Jurkat, Clone E6-1 (cell line): ENCODE measurements at places on chromosomes 7 and 10.

- DNase-seq, result no peak
These were observed 67.6 kb downstream of the JAZF1 start for GRCh38 chr7:28112883-28113540.

- no peak for DNase-seq
These were observed 1.6 kb upstream of the SEPHS1 start for GRCh38 chr10:13349463-13350274.

DNA sequence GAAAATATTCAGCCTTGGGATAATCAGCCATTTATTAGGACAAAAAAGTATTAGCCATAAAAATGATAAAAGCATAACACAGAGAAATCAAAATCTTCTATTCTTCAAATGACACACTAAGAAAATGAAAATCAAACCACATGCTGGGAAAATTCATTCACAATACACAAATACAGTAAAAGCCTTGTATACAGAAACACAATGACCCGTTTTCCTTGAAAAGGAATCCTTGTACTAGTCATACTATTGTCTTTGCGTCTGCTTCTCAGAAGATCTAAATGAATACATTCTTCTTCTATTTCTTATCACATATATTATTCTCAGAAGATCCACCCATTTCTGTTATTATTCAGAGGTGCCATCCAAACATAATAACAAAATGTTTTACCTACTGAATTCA, 749.1 kb downstream of the CNTNAP2 start:
- DNase-seq, result no peak

GRCh38 chr7:151484971-151485707, 34.6 kb downstream of the RHEB start:
- no peak for DNase-seq

- no peak for DNase-seq
These were observed 1435.2 kb downstream of the REEP3 start for GRCh38 chr10:64956441-64956840.

- DNase-seq, result peak; percentile 55
These were observed 41.1 kb upstream of the STMP1 start for GRCh38 chr7:135620980-135621850.

GRCh38 chr10:60870803-60871202, 73.2 kb downstream of the RHOBTB1 start:
- no peak for DNase-seq

DNA sequence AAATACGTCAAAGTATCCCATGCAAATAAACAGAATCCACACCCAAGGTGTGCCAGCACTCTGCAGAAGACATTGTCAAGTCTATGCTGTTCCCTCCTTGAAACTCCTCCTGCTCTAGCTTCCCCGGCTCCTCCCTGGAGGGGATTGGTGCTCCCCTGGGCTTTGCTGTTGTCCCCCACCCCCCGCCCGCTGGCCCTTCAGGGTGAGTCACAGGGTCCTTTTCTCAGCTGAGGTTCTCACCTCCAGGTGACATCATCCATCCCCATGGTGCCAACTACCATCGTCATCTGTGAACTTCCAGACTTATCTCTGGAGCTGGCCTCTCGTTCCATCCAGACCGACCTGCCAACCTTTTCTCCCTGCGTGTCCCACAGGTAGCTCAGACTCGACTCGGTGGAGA, 77.0 kb downstream of the ITIH5 start:
- no peak for DNase-seq

DNA sequence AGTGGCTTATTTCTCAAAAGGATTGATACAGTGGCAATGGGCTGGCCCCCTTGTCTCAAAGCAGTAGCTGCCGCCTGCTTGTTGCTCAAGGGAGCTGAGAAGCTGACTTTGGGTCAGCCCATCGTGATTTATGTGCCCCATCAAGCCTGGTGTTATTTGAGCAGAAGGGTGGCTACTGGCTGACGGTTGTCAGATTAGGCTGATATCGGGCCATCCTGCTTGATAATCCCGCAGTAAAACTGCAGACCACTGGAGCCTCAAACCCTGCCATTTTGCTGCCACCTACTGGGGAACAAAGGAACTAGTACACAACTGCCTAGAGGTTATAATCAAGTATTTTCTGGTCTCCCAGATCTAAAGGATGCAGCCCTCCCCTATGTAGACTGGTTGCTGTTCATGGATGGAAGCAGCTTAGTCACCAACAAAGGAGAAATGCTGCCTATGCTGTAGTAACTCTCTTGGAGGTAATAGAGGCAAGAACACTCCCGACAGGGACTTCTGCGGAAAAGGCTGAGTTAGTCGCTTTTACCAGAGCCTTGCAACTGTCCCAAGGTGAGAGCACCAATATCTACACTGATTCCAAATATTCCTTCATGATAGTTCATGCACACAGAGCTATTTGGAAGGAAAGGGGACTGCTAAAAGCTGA, 65.9 kb upstream of the ZNF92 start:
- DNase-seq, result peak; percentile 56

DNA sequence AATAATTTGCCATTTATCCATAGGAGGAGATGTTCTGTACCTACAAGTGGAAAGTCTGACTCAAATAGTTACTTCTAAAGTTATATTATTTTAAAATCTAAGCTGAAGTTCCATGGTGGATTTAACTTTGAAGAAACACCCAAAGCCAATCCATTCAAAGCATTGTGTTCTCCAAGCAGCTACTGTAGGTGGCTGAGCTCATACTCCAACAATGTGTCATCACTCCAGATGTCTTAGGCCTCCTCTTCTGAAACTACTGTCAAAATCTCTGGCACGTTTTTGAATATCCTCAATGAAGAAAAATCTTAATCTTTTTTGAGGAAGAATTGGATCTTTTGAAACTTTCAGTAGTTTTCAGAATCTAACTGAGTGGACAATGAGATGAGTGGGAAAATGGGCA, 169.1 kb downstream of the PTEN start:
- DNase-seq, result no peak

DNA sequence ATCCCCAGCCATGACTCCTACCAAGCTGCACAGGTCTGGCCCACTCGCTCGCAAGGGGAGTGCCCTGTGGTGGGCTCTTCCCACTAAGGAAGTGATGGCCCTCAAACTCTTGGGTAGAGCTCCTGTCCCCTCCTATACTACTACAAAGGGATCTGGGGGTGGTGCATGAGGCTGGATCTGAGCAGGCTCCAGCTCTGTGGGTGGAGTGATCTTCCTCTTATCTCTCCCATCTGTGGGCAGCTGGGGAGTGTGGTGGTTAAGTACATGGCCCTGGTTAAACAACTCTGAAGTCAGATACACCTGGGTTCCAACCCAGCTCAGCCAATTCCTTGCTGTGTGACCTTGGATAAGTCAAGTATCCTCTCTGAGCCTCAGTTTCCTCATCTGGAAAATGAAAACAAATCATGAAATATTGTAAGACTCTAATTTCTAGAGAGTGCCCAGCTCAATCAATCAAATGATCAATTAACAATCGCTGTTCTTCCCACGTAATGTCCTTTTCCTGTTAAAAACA, 17.4 kb downstream of the DDIT4 start:
- DNase-seq, result peak; percentile 94

GRCh38 chr7:102095321-102096011, 191.2 kb upstream of the SH2B2 start:
- no peak for DNase-seq

DNA sequence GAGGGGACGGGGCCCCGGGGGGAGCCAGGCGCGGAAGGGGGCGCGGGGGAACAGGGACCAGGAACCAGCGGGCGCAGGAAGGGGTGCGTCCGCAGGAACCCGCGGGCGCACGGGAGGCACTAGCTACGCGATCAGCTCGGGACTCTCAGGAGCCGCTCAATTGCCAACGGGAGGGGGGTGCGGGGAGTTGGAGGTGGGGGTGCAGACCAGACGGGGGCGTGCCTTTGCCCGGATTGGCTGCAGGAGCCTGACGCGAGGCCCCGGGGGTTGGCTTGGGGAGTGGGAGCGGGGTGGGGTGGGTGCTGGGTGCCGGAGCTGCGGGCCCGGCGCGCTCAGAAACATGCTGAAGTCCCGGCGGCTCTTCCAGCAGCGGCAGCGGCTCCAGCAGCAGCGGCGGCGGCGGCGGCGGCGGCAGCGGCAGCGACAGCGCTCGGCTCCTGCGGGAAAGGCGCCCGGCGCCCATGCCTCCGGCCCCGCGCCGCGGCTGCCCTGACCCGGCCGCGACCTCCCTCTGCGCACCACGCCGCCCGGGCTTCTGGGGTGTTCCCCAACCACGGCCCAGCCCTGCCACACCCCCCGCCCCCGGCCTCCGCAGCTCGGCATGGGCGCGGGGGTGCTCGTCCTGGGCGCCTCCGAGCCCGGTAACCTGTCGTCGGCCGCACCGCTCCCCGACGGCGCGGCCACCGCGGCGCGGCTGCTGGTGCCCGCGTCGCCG, at the start of gene ADRB1:
TSS of gene ADRB1 (plus strand) at position 335 of the 715 bp plus-strand sequence. CDS start at position 602, 267 bp downstream.
- peak; percentile 88 for DNase-seq

- DNase-seq, result no peak
These were observed 55.0 kb upstream of the PRR15 start for GRCh38 chr7:29508608-29509007.

- DNase-seq, result no peak
These were observed 55.7 kb downstream of the TMEM209 start for GRCh38 chr7:130149281-130150139.

DNA sequence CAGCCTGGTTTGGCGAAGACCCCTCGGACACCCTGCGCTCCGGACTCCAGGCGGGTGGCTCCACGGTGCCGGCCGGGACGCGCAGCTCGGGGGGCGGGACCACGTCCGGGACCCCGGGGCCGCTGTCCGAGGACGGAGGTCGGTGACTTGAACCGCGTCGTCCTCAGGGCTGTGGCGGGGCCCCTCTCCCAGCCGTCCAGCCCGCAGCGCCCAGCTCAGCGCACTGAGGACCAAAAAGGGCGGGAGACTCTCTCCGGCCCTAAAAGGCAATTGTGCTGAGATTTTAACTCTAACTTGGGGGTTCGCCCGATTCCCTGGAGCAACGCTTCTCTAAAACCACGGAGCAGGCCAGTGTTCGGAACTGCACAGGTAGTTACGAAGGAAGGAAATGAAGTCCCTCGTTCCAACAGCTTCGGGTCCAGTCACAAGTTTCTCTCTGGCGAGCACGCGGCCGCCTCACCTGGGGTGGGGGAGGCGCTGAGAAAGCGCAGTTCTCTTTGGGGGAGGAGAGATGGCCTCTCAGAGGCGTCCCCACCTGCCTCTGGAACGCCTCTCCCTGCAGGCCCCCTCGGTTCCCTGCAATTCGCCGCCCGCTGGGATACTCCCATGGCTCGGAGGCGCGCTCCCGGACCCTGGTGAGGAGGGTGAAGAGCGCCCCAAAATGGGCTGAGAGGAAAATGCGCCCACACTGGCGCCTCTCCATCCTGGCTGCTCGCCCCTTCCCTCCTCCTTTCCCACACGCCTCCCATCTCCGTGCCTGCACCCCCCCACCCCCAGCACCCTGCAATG, 352.7 kb downstream of the DNAJB6 start:
- DNase-seq, result no peak

DNA sequence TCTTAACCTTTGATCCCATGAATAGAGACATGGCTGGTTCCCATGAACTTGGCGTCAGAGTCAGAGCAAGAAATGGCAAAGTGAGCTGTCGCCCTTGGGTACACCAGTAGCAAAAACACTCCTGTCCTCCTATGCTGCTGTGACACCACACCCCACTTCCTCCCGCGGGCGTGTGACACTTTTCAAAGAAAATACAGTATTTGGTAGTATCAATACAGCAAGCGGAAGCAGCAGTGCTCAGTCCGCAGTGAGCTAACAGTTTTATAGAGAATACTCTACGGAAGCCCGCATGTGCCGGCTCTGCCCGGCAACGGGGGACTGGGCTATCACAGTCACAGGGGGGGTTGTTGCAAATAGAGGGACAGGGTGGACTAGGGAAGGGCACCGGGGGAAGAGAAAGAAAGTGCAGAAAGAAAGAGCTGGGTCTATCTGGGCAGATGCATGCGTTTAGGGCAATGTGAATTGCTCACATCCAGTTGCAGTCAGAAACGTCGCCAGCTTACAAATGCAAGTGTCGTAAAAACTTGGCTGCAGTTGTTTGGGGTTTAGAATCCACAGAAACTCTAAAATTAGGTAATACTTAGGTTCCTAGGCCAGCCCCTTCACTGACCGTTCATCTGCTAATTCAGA, 49.8 kb downstream of the PRKCQ start:
- peak; percentile 71 for DNase-seq

- DNase-seq, result no peak
These were observed 24.5 kb upstream of the MSRB2 start for GRCh38 chr10:23070913-23071218.

GRCh38 chr10:132602614-132603013, 65.0 kb downstream of the INPP5A start:
- no peak for DNase-seq

- no peak for DNase-seq
These were observed 63.5 kb downstream of the GOLGA7B start for GRCh38 chr10:97913193-97913592.

DNA sequence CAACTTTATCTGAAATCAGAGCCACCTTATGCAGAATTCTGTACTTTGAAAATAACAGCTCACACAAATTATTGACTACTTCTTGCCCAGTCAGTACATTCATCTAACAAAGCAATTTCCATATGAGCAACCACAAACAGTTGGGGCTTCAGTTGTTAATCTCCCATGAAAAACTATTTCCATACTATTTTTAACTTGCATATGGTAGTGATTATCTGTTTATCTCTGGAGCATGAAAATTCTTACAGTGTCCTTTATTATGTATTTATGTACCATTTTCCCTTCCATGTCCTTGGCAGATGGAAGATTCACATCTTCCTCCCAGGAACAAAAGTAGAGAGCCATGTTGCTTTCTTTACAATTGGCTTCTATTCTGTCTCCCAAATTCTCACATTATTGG, 285.7 kb downstream of the CRPPA start:
- DNase-seq, result no peak

GRCh38 chr10:28668363-28669226, 8.7 kb upstream of the BAMBI start:
- DNase-seq, result no peak

DNA sequence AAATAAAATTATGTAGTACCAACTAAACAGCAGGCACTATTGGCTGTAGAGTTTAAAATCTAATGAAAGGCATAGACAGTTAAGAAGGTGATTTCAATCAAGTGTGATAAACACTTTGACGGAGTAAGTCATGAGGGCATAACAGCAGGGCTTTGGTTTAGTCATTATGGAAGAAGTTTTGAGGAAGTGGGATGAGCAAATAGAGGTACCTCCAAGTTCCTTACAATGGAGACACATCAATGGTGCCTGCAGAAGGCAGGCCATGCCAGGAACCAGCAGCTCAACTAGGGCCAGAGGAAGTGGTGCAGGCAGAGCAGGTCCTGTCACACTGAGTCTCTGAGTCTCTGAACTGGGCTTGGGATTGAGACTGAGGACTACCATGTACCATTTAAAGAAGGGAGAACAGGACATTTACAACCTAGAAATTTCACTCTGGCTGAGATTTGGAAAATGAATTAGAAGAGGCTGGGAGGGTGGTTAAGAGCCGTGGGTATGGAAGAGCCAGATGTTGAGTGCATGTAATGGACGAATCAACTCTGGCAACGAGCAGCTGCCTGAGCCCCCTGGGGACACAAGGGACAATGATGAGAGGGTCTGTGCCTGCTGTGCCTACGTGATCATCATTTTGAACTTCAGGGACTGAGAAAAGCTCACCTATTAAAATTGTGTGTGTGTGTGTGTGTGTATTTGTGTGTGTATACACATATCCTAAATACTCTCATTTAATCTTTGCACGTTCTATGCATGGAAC, 208.7 kb upstream of the POM121L12 start:
- no peak for DNase-seq
